Natural killer cell treated with Interleukin-12 subunit alpha and Interleukin-12 subunit beta and Interleukin-15 and Interleukin-18, amount 100 ng/mL, for 72 hours (primary cell): ENCODE measurements at places on chromosomes 6 and 20. TPM values are rescaled to one million over a fixed set of nuclear protein-coding genes. Genes with fewer than 3 reads are reported as not detected.

The GSTA3 gene
- not detected for total RNA-seq

GRCh38 chr6:113187661-113188060 lies 669.5 kb upstream of the MARCKS start:
- DNase-seq = no peak

DNA sequence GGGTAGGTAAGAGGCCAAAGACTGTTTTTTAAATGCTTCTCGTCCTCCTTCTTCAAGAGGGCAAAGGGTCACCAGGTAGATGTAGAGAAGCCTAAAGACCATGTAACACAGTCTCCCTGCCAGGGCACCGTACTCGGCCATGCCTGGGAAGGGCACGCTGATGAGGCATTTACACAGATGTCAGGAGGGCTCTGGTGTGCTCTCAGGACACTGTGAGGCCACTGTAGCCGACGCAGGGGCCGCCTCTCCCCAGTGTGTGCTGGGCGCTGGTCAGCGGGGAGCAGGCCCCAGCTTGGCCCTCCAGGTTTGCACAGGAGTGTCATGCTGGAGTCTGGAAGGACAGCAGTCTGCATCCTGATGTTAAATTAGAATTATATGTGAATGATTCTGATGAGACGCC lies 7.1 kb upstream of the MTG2 start:
- DNase-seq = no peak

DNA sequence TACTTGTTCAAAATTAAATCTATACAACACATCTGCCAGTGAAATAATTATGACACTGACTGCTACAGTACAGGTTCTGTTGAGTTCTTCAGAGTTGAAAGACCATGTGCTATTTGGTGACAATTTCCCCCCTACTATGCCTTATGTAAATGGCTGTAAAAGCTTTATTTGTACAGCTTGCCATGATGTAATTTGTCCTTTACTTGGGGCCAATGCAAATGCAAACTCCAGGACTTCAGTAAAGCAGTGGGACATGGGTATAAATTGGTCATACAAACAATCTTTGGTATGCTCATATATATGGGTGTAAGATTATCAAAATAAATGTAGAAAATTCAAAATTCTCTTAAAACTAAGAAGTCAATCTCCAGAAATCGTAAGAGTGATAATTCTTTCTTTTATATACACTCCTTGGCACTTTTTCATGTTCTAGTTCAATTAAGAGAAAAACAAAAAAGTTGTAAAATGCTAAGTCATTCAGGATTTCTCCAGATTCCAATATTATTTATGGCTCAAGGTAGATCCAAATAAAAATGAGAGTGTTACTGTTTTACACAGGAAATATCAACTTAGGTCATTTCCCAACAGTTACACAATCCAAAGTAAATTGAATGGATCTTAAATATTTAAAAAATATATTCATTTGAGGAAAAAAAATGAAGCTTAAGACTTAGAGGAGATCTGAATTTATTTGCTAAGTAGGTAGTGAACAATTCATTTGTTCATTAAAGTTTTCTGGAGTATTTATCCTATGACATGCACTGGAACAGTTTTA lies 1310.5 kb upstream of the CITED2 start:
- no peak for DNase-seq

- no peak for DNase-seq
These were observed 170.9 kb downstream of the DTNBP1 start for GRCh38 chr6:15491986-15492269.

GRCh38 chr6:39029156-39030011 lies 19.2 kb upstream of the GLP1R start:
- no peak for DNase-seq

The KCNQ5 gene
- total RNA-seq = 13.3 TPM

The KIFC1 gene
- 52.9 TPM for total RNA-seq

The PNPLA1 gene
- total RNA-seq = not detected

DNA sequence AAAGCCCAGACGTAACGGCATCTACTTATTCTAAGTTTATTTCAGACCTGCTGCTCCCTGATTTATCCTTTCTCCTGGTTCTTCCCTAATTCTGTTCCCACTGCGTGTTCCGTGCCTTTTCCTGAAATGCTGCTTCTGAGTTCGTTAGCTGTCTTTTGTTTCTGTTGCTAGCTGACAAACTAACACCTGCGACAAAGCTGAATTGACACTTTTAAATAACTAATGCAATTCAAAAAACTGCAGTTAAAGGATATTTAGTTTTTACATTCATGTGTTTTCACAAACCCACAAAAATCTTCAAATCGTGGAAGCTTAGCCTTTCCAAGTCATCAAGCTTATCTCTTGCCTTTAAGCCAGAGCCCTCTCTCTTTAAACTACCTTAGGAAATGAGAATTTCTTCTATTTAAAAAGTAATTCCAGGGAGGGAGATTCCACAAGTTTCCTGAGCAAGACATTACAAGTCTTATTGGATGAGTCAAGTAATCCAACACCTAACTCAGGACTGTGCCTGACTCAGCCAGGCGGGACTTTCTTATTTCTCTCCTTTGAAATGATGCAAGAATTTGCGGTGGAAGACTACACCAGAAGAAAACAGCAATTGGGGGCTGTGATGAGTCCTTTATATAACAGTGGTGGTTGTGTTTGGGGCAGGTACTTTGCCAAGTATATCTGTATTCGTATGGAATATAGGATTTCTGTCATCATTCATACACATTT lies 6.3 kb downstream of the ADTRP start:
- no peak for DNase-seq

DNA sequence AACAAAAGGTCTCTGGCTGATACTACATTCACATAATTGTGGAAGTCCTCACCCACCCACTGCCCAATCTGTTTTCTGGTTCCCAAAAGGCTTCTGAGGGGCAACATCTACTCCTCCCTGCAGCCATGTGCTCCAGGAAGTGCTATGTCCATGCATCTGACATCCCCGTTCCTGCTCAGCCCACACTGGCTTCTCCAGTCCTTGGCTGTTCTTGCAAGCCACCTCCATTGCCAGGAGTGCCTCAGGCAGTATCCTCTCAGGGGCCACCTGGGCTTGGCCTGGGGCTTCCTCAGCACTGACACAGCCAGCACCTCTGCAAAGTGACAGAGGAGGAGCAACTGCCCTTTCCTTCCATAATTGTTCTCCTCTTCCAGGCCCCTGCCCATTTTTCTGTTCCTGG lies 18.3 kb downstream of the ARHGAP18 start:
- DNase-seq = no peak

DNA sequence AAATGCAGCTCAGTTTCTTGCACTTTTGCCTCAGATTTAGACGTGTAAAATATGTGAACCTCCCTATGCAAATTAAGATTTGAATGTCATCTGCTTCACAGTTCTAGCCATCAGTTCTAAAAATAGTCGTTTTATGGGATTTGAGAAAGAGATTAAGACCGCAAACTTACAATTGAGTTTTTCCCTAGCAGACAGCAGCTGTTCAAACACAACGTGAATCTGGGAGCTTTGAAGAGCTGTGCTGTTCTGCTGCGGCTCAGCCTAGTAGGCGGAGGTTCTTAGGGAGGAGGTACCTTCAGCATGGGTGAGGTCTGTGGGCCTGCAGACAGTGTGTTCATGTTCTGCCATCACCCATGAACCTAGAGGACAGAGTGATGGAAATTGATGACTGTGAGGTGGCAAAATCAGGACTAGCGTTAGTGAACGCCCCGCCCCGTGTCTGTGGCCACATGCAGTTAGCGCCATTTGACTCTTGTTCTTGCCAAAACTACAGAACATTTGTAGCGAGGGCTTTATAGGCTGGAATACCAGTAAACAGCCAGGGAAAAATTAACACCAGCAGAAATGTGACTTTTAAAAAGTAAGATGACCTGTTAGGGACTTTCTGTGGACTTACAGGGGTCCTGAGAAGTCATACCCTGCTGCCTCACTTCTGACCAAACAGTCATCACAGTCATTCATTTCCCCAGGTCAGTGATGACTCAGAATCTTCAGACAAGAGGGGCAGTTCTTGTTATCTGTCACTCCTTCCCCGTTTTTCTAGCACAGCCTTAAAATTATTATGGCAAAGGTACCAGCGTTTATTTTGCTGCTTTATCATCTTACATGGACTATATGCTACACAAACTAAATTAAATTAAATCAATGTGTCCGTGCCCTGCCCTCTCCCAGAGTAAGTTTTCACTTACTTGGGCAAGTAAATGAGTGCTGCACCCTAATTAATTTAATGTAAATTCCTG lies 84.3 kb upstream of the TMEM181 start:
- no peak for DNase-seq

The TMEM217 gene
- 23.5 TPM for total RNA-seq

The XKR7 gene
- total RNA-seq = 0.05 TPM

The ZFAND3 gene
- total RNA-seq = 100 TPM

The CST4 gene
- not detected for total RNA-seq

DNA sequence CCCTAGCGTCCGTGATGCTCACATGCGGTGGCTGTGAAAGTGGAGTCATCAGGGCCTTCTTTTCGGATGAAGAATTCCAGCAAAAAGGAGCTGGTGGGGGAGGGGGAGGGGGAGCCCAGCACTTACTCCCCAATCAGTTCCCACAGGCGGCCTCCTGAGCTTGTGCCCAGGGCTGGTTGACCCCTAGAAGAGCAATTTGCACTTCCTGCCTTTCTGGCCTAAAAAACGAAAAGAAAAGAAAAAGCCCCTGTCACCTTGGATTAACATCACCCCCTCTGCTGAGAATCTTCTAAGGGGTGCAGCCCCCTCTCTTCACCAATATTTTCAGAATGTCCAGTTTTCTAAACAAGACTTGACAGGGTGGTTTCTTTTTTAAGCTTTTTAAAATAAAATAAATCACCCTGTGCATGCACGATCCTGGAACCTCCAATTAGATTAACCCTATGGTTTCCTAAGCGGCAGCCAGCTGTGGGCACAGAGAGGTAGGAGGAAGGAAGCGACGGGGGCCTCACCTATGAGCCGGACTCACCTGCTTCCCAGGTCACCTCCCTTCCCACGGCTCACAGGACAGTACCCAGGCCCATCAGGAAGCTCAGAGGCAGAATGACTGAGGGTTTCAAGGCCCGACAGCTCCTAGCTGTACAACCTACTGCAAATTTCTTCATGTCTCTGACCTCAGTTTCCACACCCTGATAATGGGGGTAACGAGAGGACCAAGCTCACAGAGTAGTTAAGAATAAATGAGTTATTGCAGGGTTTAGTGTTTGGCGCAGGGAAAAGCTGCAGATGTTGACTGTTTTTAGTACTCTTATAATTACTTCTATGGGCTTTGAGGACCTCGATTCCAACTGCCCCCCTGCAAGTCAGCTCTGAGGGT lies 10.5 kb upstream of the TGM2 start:
- peak; percentile 6 for DNase-seq

The PI3 gene
- total RNA-seq = not detected

The THBD gene
- total RNA-seq = 0.12 TPM

DNA sequence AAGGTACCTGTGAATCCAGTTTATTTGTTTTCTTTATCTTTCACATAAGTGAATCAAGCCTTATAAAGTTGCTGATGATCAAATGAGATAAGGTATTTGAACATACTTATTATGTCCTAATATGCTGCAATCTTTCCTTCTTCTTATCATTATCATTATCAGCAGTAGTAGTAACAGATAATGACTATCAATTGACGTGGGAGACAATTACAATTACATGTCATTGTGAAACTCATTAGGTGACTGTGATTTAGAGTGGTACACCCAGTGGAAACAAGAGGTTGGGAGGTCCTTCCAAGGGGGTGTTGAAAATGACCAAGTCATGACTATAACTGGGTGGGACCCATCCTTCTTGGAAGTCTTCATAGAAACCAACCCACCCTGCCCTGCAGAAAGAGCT lies 2.8 kb downstream of the CLIC5 start:
- no peak for DNase-seq

DNA sequence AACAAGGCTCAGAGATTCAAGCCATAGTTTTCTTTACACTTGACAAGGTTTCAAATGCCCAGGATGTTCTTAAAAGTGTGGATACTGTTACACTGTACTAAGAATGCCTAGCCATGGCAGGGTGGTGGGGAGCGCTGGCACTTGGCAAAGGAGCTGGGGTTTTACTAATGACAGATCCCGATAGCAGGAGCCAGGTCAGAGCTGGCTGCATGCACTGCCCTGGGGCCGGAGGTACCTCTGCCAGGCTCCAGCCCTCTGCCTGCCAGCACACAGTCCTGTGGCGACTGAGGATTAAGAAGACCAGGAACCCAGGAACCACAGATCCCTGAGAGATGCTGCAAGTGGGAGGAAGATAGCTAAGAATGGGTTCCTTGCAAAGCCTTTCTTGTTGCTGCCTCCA lies 260.3 kb downstream of the ALDH8A1 start:
- DNase-seq = no peak

DNA sequence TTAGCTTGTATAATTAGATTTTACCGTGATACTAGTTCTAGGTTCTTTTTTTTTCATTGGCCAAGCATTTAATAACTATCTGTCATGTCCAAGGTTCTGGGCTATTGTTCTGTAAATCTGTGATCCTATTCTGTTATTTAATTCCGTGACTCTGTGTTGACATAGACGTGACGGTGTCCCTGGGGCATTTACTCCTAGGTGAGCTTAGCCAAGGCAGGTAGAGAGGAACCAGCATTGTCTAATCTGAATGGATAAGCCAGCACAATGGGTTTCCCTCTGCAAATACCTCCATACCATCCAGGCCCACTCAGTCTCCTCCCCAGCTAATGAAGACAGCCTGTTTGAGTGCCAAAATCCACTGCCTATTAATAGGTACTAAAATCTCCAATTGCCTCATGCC lies 8.9 kb upstream of the CDSN start:
- DNase-seq = no peak

GRCh38 chr20:47198996-47199552 lies 157.4 kb downstream of the ZMYND8 start:
- DNase-seq = no peak

The PPP1R16B gene
- total RNA-seq = 74.6 TPM
